Activated CD4-positive, alpha-beta T cell treated with anti-CD3 and anti-CD28 coated beads for 36 hours (primary cell): ENCODE measurements at places on chromosomes 5 and 9. TPM values are rescaled to one million over a fixed set of nuclear protein-coding genes. Genes with fewer than 3 reads are reported as not detected.

DNA sequence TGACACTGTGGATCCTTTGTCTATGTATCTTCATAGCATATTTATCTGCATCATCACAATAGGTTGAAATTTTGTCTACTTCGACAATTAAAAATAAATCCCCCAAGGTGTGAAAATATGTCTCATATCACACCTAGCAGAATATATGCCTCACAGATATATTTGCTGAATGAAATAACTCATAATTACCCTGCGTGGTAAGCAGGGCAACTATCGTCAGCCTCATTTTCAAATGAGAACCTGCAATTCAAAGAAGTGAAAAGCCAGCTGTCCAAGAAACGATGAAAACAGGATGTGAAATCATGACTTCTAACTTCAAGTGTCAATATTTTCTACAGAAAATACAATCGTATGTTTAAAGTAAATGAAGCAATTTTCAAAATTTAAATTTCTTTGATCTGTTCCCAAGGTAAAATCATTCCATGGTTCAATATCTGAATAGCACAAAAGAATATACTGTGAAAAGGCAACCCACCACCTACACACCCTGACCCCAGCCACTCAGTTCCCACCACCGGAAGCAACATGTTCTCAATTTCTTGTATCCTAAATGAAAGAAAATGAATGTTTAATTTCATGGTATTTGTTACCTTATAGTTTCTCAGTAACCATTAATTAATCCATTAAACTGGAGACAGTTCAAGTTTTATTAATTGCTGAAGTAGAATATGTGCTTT, 57.1 kb downstream of the TBCA start:
- H3K4me1 ChIP-seq: peaks cover 16% of the 10 kb centered on the region
- DNase-seq: no peak
- no peak overlapping the region for H3K27ac ChIP-seq
- no peaks in the 10 kb centered on the region for H3K27me3 ChIP-seq
- H3K4me3 ChIP-seq: no peak overlapping the region
- peaks cover 6% of the 10 kb centered on the region for H3K36me3 ChIP-seq

GRCh38 chr5:85293145-85293785, 908.6 kb upstream of the EDIL3 start:
- no peaks in the 10 kb centered on the region for H3K4me1 ChIP-seq
- H3K27me3 ChIP-seq: no peaks in the 10 kb centered on the region

DNA sequence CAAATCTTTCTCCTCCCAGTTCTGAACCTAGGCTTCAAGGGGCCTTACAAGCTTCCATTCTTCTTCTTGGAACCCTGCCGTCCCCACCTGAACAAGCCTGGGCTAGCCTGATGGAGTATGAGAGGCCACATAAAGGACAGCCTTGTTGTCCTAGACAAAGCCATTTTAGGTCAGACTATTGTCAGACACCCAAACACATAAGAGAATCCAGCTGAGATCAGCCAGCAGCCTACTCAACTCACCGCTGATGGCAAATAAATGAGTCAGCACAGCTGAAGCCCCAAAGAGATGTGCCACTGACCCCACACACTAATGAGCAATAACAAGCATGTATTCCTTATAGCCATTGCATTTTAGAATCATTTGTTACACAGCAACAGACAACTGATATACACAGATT, 33.8 kb downstream of the SVEP1 start:
- H3K4me1 ChIP-seq: no peaks in the 10 kb centered on the region
- peaks cover 3% of the 10 kb centered on the region for H3K27me3 ChIP-seq
- no peak overlapping the region for H3K27ac ChIP-seq
- no peak overlapping the region for H3K4me3 ChIP-seq
- no peak for DNase-seq

Gene HMHB1
- not detected for total RNA-seq

DNA sequence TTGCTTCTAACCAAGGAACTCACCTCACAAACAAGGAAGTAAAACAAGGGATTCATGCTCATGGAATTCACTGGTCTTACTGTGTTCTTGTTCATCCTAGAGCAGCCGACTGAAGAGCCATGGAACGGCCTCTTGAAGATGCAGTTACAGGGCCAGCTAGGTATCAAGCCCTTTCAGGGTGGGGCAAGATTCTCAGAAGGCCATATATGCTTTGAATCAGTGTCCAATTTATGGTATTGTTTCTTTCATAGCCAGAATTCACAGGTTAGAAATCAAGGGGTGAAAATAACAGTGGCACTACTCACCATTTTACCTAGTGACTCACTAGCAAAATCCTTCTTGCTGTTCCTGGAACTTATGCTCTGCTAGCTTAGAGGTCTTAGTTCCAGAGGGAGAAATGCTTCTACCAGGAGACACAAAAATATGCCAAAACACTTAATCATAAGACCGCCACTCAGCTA, 159.5 kb upstream of the CDH10 start:
- H3K27me3 ChIP-seq: no peaks in the 10 kb centered on the region
- H3K4me3 ChIP-seq: no peak overlapping the region
- no peak for DNase-seq
